ENCODE measurements at places on chromosomes 4 and X.

- no peak for DNase-seq
These were observed 79.6 kb upstream of the VCX3A start for GRCh38 chrX:6614506-6614905.

DNA sequence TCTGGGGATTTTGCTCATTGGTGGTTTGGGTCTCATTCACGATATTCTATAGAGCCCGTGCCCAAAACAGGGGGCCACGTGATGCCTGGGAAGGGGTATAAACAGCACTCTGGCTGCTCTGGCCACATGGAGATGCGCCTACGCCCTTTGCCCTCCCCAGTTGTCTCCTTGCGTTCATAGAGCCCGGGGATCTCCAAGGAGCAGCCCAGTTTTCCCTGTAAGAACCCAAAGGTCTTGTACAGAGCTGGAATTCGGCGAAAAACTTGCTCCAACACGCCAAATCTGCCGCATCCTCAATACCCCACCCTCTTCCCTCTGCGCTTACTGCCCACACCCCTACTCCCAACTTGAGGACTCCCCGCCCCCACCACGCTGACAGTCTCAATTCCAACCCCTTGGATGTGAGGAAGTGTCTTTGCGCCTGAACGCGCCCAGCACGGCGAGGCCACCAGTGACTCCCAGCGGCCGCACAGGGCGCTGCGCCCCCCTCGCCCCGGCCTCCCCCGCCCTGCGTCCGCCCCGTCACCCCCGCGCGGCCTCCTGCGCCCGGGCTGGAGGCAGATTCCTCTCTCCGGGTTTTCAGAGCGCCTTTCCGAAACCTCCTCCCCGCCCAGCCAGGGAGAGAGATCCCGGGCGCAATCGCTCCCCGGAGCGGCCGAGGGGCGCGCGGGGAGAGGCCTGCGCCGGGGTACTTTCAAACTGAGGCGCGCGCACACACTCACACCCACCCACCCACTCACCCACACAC is at the start of gene NHS:
NHS (plus strand) TSS at position 582 of the 748 bp plus-strand sequence. CDS start 558 bp downstream, outside the sequence.
- peak; percentile 73 for DNase-seq

DNA sequence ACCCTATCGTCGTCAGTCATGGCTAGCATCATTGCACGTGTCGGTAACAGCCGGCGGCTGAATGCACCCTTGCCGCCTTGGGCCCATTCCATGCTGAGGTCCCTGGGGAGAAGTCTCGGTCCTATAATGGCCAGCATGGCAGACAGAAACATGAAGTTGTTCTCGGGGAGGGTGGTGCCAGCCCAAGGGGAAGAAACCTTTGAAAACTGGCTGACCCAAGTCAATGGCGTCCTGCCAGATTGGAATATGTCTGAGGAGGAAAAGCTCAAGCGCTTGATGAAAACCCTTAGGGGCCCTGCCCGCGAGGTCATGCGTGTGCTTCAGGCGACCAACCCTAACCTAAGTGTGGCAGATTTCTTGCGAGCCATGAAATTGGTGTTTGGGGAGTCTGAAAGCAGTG is 1.6 kb downstream of the ZCCHC12 start:
- DNase-seq = no peak

- DNase-seq = no peak
These were observed 61.3 kb downstream of the HCCS start for GRCh38 chrX:11172415-11172814.

- no peak for DNase-seq
These were observed 22.8 kb downstream of the IL1RAPL1 start for GRCh38 chrX:28609917-28610613.

DNA sequence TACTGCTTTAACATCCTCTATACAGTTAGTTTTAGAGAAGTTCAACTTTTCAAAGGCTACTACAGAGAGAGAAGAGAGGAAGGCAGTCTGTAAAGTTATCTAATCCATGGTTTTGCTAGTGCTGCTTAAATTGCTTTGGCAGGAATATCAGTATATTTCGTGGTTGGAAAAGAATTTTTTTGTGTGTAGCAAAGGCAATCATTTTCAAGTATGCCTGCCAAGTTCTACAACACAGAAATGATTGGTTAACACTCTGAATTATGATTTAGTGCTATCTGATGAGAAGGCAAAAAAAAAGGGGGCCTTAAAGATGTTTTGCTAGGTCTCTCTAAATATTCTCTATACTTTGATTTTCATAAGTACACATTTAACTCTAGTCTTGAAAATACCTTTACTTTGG is 133.1 kb downstream of the JADE1 start:
- no peak for DNase-seq

DNA sequence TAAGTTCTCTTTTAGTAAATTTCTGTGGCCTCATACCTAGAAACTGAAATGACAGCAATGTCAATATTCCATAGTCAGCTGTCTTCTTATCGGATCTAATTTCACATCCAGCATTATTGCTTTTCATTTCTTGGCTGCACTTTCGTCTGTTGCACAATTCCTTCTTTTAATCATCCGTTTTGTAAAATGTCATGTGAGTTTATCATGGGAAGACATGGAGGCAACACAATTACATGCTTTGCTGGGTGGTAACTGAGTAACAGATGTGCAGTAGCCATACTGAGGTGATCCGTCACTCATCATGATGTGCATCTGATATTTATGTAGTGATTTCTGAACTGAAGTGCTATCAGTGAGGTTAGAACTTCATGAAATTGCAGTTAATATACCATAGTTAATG is 68.3 kb upstream of the SLC7A11 start:
- no peak for DNase-seq

GRCh38 chr4:157810137-157810774 is 362.6 kb downstream of the GASK1B start:
- no peak for DNase-seq

DNA sequence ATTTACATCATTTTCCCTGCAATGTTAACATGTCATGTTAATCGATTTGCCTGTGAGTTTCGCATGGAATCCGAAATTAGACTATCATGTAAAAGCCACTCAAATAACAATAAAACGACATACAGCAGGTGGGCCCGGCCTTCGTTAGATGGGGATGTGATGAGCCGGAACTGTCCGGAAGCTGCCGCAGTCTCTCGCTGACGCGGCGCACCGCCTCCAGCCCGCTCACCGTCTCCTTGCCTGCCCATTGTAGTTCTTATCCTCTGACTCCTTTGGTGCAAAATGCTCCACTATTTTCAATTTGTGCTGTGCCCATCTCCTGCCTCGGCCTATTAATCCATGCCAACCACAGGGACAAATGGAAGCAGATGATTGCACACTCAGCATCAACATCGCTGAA is 877.5 kb upstream of the TENM3 start:
- no peak for DNase-seq

- DNase-seq = no peak
These were observed 228.3 kb upstream of the TTC29 start for GRCh38 chr4:147173797-147174432.

DNA sequence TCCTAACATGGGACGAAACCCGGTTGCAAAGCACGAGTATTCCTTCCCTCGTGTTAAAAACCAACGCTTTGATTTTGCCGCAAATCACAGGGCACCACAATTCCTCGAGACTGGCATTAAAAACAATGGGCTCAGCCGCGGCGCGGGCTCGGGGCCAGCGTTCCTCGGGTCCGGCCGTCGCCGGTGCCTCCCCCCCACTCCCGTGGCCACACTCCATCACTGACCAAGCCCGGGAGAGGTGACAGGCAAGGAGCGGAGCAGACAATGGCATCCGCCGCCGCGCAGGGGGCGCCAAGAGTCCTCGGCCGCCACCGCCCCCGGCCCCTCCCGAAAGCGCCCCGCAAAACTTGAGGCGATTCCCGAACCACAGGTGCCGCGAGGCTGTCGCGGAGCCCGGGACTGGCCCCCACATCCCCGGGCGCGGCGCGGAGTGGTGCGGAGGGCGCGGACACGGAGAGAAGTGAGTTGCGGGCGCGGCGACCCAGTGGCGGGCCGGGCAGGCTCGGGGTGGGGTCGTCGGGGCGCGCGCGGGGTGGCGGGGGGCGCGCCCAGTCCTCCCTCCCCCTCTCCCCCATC is 445 bp downstream of the AP1S2 start:
- peak; percentile 53 for DNase-seq

- DNase-seq = no peak
These were observed 442.7 kb downstream of the RPA4 start for GRCh38 chrX:97326456-97326855.

- DNase-seq = no peak
These were observed 140.4 kb downstream of the SLC10A7 start for GRCh38 chr4:146381263-146381872.

DNA sequence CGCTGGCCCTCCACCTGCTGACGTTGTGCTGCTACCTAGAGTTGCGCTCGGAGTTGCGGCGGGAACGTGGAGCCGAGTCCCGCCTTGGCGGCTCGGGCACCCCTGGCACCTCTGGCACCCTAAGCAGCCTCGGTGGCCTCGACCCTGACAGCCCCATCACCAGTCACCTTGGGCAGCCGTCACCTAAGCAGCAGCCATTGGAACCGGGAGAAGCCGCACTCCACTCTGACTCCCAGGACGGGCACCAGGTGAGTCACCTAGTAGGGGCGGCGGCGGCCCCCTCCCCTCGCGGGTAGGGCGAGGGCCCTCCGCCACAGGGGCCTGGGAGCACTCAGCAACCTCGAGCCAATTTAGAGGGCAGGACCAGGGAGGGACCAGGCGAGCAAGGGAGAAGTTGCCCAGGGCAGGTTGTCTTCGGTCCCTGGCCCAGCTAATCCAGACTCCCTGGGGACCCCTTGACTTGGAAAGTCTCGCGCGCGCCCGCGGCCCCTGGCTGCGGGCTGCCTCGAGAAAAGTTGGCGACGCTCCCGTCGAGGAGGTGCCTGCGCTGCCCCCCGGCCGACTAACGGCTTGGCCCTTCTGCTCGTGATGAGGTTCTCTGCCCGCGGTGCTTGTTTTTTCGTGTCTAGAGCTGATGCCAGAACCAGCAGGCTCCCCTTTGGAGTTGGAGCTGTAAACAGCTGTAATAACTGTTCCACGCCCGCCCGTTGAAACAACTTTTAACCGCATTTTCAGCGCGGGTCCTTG is 717 bp downstream of the EDA start:
- DNase-seq = no peak

DNA sequence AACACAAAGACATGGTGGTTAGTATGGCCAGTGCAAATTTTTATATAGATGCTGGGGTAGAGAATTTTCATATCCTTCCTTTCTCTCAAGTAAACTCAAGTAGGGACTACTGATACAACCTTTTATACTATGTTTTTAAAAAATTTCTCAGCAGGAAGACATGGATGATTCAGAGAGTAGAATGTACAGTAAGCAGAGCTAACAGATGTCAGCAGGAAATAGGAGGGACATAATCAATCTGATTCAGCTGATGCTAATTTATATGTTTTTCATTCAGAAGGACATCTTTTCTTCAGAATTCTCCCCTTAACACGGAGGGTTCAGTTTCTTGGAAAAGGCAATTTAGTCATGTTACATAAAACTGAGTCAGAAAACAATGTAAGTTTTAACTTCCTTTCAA is 95.4 kb downstream of the GRIA2 start:
- no peak for DNase-seq

GRCh38 chr4:56630876-56631666 is 50.0 kb downstream of the HOPX start:
- no peak for DNase-seq

DNA sequence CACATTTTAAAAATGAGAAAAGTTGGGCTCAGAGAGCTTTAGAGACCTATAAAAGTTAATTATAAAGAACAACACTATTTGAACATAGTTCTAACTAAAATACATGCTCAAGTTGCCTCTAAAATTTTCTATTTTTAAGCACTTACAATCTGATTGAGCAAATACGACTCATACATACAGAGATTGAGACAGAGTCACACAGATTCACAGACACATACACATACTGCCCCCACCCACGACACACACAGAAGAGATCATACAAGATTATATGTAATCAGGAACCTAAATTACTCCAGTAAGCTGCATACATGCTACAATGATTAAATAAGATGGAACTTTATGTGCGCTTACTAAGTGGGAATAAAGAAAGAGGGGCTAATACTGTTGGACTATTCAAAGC is 2.7 kb upstream of the ASB5 start:
- no peak for DNase-seq

Data from PC-9 (cell line).